ENCODE measurements at places on chromosomes 1 and 21. TPM values are rescaled to one million over a fixed set of nuclear protein-coding genes. Genes with fewer than 3 reads are reported as not detected.

Gene CTNNBIP1
- 19.6 TPM for total RNA-seq

Gene TNFRSF14
- 9.1 TPM for total RNA-seq

Gene C4BPA
- total RNA-seq = not detected

Gene TAGLN2
- 75.5 TPM for total RNA-seq

Gene LAD1
- total RNA-seq = 22.3 TPM

Gene LENEP
- total RNA-seq = not detected

Gene TRAPPC3
- 93.9 TPM for total RNA-seq

DNA sequence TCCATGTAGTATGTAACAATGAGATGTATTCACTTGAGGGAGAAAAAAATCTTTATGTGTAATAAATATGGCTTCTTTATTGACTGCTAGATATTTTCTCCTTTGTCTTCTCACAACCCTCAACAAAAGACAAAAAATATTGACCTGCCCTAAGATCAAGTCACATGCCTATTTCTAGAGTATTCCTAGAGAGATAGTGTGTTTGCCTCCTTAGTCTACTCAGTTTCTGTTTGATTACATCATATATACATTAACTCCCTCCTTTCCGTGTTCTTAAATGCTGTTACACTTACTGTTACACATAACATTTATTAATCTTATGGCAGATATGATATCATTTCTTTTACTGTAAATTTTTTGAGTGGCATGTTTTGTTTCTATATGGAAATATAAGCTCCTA lies 281.6 kb upstream of the RGS18 start:
- no peak for DNase-seq

- DNase-seq = no peak
Measured at GRCh38 chr1:102800406-102800805, 307.9 kb downstream of the COL11A1 start.

- peak; percentile 80 for DNase-seq
Measured at GRCh38 chr1:152869808-152870419, 8.2 kb upstream of the SMCP start.

GRCh38 chr1:40638097-40639036 lies 27.1 kb downstream of the RIMS3 start:
- DNase-seq = peak; percentile 38

Gene KIRREL1
- total RNA-seq = 50.2 TPM

DNA sequence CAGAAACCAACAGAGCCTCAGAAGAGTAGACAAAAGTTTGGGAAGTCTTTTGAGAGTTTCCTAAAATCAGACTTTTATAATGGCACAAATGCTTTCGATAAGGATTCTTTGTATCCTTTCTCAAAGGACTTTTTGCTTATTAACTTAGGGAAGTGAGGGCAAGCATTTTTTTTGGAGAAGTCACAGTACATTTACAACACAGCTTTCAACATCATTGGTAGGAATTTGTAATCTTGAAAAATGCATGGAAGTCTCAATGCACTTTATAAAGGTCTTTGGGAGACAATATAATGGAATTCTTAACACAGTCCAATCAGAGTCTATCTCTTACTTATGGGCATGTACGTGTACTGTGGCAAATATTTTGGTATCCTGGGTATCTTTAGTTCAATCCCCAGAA lies 325.8 kb upstream of the NR5A2 start:
- DNase-seq = no peak

DNA sequence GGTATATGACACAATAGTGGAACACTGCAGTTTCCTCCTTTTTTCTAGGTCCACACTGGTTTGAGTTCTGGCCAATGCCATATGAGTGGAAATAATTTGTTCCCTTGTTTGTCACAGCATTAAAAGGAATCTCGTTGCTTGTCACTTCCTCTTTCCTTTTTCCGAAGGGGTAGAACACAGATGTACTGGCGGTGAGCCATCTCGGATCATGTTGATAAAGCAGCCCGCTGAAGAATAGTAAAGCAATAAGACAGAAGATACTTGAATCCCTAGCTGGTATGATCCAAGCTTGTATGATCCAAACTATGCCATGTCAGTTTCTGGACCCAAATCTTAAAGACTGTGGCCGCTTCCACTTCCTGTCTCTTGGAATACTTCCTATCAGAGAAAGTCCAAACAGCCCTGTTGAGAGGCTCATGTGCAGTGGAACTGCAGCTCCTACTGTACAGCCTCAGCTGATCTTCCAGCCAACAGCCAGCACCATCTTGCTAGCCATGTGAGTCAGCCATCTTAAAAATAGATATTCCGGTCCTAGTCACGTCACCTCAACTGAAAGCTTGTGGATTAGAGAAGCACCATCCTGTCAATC lies 40.3 kb downstream of the CFHR5 start:
- DNase-seq = peak; percentile 4

- no peak for DNase-seq
Measured at GRCh38 chr1:20108366-20109123, 10.8 kb downstream of the PLA2G2D start.

GRCh38 chr1:3814065-3814464 lies 17.8 kb upstream of the LRRC47 start:
- no peak for DNase-seq

DNA sequence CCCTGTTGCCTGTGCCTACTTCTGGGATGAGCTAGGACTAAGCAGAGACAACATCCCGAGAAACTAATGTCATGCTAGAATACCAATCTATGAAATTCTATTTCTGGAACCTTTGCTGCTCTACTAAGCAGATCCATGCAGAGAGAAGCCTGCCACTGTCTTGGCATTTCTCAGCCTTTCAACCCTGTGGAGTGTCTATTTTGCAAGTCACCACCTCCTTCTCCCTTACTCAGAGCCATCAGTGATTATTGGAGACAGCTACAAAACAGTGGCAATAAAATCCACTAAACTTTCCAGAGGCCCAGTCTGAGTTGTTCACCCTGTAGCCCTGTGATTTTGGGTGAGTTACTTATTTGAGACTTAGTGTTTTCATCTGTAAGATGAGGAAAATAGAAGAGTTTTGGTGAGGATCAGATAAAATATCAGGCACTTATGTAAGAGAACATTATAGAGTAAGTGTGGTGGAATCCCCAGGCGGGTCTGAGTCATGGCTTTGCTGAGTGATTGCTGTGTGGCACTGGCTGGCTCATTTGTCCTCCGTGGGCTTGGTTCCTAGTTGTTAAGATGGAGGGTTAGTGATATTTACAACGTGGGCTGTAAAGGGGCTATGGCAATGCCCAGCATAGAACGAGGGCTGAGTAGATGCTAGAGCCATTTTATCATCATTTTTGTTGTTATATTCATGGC lies 61.1 kb downstream of the FMN2 start:
- DNase-seq = peak; percentile 15

DNA sequence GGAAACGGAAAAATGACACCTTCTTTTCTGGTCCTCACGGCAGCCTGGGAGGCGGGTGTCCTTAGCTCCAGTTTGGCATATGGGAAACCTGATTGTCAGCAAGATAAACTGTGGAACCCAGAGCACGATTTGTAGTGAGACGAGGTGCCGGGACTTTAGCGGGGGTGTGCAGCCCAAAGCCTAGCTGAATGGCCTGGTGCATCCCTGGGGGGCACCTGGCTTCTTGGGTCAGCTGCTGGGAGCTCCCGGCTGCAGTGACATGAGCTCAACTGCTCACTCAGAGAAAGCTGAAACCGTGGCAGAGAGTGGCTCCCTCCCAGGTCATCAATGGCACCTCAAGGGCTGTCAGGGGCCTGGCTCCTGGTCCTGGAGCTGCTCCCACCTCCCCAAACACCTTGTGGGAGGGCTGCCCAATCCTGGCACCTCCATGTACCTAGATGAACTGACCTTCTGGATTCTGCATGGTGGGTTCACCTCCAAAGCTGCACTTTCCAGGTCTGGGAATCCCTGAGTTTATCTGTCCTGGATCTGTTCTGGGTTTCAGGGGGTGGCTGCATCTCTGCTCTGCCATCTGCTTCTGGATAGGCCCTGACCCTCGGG lies 260.5 kb downstream of the MATN1 start:
- DNase-seq = no peak

GRCh38 chr1:243734308-243734695 lies 115.7 kb downstream of the AKT3 start:
- no peak for DNase-seq

Gene CHI3L2
- total RNA-seq = 3.2 TPM

Gene HYI
- total RNA-seq = 12.4 TPM

- peak; percentile 60 for DNase-seq
Measured at GRCh38 chr21:33968995-33969348, 53.4 kb upstream of the ATP5PO start.

Gene CASQ1
- 9.4 TPM for total RNA-seq

Gene TNFRSF4
- not detected for total RNA-seq

Gene CITED4
- 5.0 TPM for total RNA-seq

DNA sequence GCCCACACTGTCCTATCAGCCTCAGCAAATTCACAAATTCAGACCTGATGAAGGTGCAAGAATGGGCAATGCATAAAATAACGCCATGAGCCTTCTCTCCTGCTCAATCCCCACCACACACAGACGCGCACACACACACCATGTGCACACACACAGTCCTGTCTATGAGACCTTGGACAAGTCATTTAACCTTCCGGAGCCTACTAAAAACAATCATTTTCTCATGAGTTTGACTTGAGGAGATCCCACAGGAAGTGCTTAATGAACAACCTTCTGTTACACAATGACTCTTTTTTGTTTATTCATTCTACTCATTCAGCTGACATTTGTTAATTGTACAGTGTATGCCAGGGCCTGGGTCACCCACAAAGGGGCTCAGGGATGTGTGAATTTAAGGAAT lies 125.4 kb downstream of the EDEM3 start:
- no peak for DNase-seq

DNA sequence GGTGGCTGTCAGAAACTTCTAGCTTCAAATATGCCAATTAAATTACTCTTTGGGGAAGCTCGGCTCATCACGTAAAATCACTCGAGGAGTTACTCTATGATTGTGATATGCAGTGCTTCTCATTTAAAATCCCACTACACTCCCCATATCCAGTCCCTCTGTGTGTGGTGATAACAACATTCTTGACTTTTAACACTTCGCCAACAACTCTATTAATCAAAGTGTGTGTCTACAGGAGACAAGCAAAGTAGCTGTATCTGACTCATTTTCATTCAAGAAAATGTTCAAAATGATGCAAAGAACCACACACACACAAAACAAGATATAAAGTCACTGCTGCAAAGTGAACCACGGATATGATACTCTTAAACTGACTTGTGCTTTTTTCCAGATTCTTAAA lies 341.3 kb downstream of the DSCAM start:
- no peak for DNase-seq

Gene PLA2G2C
- not detected for total RNA-seq

DNA sequence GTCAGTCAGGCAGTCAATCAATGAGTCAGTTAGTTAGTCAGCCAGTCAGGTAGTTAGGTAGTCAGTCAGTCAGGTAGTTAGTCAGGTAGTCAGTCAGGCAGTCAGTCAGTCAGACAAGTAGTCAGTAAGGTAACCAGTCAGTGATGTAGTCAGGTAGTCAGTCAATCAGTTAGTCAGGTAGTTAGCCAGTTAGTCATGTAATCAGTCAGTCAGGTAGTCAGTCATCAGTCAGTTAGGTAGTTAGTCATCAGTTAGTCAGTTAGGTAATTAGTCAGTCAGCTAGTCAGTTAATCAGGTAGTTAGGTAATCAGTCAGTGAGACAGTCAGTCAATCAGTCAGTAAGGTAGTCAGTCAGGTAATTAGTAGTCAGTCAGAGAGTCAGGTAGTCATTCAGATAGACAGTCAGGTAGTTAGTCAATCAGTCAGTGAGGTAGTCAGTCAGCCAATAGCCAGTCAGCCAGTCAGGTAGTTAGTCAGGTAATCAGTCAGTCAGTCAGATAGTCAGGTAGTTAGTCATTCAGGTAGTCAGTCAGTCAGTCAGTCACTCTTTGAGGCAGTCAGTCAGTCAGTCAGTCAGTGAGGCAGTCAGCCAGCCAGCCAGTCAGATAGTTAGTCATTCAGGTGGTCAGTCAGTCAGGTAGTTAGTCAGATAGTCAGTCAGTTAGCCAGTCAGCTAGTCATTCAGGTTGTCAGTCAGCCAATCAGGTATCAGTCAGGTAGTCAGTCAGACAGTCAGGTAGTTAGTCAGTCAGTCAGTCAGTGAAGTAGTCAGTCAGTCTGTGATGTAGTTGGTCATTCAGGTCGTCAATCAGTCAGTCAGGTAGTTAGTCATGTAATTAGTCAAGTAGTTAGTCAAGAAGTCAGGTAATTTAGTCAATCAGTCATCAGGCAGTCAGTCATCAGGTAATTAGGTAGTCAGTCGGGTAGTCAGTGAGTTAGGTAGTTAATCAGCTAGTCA lies 15.3 kb downstream of the KRTAP10-1 start:
- no peak for DNase-seq

Gene RBM11
- not detected for total RNA-seq

DNA sequence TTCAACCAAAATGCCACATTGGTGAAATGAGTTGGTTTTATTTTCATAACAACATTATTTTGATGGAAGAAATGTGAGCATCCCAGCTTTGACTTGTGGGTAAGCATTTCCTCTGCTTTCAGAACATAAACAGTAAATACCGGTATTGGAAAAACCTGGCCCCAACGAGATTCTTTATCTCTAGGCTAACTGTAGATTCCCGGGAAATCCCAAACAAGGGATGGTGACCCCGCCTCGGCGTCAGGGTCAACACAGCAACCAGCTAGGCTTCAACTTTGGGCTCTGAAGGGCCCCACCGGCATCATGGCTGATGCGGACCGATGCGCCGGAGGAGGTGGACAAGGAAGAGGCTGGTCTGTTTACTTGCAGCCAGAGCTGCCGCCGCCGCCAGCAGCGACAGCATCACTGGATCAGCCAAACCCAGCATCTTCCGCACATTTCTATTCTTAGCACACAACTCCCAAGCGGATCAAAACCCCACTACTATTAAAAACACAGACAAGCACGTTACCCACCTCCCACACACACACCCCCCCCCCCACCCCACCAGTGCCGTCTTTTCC lies 1.1 kb downstream of the AKT3 start:
- peak; percentile 64 for DNase-seq

Gene TCHH
- not detected for total RNA-seq

GRCh38 chr1:6961289-6961688 lies 176.0 kb downstream of the CAMTA1 start:
- no peak for DNase-seq

DNA sequence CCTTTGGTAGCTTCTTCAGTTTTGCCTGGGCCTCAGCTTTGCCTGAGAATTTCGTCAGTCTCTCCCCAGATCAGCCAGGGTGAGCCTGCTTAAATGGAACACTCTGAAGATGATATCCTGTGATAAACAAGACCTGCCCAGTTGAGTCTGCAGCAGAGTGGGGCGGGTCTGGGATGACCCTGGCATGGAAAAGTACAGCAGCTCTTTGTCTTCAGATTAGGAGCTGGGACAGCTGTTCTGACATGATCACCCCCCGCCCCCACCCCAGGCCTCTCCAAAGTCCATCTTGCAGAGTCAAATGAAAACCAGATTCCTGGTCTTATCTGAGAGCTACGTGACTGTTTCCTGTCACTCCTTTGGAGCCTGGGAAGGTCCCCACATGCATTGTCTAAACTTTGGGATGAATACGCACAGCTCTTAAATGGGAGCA lies 2.2 kb upstream of the TMEM51 start:
- no peak for DNase-seq

Gene RWDD3
- 15.2 TPM for total RNA-seq

GRCh38 chr1:41492341-41492848 lies 7.9 kb upstream of the EDN2 start:
- DNase-seq = no peak

GRCh38 chr1:54979327-54979891 lies 1.0 kb upstream of the TMEM61 start:
- no peak for DNase-seq

Gene SLC6A17
- 0.47 TPM for total RNA-seq

Gene ADGRB2
- 20.2 TPM for total RNA-seq

Measured in myocyte (in vitro differentiated cells).